ENCODE measurements at places on chromosomes 3 and 15.

DNA sequence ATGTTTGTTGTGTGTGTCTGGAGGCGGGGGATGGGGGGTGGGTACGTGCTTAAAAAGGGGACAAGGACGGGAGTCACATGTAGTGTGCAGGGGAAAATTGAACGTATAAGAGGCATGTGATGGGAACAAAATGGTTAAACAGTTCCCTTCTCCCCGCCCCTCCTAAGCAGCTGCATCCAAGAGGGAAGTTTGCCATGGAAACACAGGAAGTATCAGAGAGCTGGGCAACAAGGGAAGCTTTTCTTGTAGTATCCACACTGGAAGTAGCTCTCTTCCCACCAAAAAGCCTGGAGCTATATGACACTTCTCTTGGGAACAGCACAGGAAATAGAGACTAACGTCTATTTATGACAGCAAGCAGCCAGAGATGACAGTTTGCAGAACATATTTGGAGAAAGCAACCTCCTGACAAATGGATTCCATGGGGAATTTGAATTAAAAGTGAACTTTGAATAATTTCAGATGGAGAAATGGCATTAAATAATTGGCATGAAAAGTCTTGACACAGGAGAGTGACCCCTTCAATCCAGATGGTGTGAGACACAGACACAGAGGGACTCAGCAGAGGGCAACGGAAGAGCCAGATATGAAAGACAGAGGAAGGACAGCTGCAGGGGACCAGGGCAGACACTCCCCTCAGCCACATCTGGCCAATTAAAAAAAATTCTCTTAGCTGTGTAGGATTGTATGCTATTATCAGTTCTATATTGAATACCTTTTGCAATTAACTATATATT is 294.2 kb upstream of the TBL1XR1 start:
- DNase-seq = no peak

GRCh38 chr3:106619-107018 is 89.9 kb upstream of the CHL1 start:
- no peak for DNase-seq

DNA sequence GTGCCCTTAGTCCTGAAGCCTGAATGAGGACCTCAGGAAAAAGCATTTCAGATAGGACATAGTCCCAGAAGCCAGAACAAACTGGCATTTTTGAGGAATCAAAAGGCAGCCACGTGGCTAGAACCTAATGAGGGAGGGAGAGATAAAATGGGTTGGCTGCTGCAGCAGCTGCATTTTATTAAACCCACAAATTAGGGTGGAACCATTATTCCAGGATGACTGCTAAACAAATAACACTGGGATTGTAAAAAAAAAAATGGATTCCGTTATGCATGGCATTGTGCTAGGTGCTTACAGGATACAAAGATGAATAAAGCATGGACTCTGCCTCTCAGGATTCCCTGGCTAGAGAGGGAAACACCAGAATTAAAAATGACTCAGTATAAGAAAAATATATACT is 141.5 kb downstream of the SATB1 start:
- DNase-seq = no peak

- no peak for DNase-seq
These were observed 266.4 kb upstream of the AZI2 start for GRCh38 chr3:28615071-28615470.

- peak; percentile 54 for DNase-seq
These were observed 110.2 kb downstream of the LRTM1 start for GRCh38 chr3:54817628-54818027.

GRCh38 chr15:76363251-76363650 is 26.7 kb downstream of the ISL2 start:
- no peak for DNase-seq

DNA sequence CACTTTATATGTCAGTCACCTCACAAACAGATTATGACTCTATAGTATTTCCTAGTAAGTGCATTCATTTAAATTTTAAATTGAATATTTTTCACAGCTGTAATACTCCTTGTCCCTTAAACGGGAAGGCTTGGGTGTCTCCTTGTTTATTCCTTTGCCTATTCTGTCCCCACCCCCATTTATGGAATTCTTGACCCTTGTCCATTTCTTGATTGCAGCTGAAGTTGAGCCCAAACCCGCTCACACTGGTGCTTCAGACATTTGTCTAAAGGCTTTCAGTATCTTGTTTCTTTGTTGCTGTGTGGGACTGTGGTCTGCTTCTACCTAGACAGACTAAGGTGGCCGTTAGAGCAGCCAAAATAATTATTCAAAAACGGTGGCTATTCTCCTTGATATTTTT is 449.7 kb downstream of the FOXP1 start:
- no peak for DNase-seq

GRCh38 chr3:156688632-156689452 is 14.5 kb downstream of the TIPARP start:
- no peak for DNase-seq

DNA sequence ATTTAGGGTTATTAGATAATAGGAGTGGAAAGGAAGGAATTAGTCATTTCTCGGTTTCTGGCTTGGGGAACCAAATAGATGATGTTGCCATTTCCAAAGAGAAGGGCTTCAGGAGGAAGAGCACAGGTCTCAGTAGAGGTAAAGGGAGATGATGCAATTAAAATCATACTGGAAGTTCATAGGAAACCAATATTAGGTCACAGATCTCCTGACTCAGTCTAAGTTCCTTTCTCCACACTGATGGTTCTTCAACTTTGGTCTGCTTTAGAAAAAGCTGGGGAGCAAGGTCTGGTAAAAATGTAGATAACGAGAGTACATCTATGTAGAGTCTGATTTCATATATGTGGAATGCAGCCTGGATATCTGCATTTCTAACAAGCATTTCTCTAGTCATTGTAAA is 130.9 kb downstream of the POLQ start:
- DNase-seq = no peak

GRCh38 chr15:63188247-63188925 is 1.0 kb upstream of the RAB8B start:
- no peak for DNase-seq

GRCh38 chr3:24154781-24155180 is 209.7 kb downstream of the NR1D2 start:
- DNase-seq = no peak

DNA sequence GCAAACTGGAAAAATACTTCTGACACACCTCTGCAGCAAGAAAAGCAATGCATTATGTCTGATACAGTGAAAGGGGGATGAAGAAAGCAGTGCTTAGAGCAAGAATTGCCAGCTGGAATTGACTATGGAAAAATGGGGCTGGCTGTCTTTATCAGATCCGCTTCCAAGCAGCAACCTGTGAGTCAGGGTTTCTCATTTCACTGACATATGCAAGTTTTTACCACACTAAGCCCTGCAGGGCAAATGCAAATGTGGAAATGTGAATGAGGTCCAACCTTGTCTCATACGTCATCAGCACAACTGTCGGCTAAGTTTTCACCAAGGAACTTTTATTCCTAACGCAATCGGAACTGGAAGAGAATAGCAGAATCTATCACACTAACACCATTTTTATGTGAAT is 172.5 kb upstream of the GADL1 start:
- DNase-seq = peak; percentile 84

- DNase-seq = no peak
These were observed 90.0 kb downstream of the APBA2 start for GRCh38 chr15:28975766-28976179.

GRCh38 chr3:25171118-25171807 is 256.8 kb upstream of the RARB start:
- no peak for DNase-seq

- no peak for DNase-seq
These were observed 114.3 kb upstream of the CACNA2D3 start for GRCh38 chr3:54008099-54008498.

GRCh38 chr3:98612996-98613517 is 19.6 kb upstream of the CPOX start:
- no peak for DNase-seq

- no peak for DNase-seq
These were observed 58.2 kb upstream of the NR2E3 start for GRCh38 chr15:71752128-71752527.

- no peak for DNase-seq
These were observed 208.4 kb upstream of the ADAMTS9 start for GRCh38 chr3:64895991-64896895.

DNA sequence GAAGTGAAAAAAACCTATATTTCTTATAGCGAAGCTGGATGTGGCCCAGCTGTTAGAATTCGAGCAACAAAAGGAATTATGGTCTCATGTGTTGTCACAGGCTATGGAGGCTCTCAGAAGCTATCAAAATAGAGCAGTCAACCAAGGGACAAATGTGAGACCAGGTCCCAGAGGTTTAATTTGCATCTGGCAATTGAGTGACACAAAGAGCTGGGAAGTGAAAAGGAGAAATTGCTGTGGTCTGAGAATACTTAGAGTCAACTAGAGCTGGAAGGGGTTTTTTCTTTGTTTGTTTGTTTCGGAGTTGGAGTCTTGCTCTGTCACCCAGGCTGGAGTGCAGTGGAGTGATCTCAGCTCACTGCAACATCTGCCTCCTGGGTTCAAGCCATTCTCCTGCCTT is 61.3 kb upstream of the SMAD3 start:
- DNase-seq = no peak

DNA sequence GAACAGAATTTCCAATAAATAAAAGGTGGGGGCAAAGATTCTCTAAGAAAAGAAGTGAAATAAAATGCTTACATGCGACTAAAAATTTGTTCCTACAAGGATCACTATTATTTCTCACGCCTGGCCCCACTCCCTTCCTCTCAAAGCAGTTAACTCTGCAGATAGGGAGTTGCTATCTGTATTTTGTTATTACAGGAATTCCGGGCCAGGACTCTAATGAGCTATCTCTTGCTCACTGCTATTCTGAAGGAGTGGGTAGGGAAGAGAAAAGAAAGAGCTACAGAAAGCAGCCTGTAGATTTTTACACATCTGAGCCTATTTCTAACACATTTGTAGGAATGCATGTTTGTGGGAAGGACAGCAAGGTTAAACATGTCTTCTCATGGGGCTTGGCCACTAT is 140.4 kb downstream of the PCCB start:
- DNase-seq = no peak

- DNase-seq = peak; percentile 70
These were observed 104.8 kb upstream of the OSTN start for GRCh38 chr3:191094057-191094845.

GRCh38 chr15:32028921-32029320 is 1.4 kb upstream of the CHRNA7 start:
- no peak for DNase-seq

GRCh38 chr3:2940062-2940461 is 170.1 kb downstream of the IL5RA start:
- no peak for DNase-seq

- no peak for DNase-seq
These were observed 438 bp downstream of the SHOX2 start for GRCh38 chr3:158105710-158106253.

- DNase-seq = peak; percentile 19
These were observed 4.5 kb downstream of the DNAJC13 start for GRCh38 chr3:132421832-132422231.

DNA sequence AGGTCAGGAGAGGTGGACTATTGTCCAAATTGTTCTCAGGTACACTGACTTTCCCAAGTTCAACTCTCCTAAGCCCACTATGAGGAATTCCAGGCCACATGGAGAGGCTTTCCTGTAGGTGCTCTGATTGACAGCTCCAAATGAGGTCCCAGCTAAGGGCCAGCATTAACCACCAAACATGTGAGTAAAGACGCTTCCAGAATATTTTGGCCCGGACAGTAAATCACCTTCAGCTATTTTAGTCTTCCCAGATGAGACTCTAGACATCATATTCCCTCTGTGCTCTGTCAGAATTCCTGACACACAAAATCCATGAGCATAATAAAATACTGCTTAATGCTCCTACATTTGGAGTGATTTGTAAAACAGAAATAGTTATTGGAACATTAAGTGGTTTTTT is 135.5 kb downstream of the TGFBR2 start:
- DNase-seq = no peak

DNA sequence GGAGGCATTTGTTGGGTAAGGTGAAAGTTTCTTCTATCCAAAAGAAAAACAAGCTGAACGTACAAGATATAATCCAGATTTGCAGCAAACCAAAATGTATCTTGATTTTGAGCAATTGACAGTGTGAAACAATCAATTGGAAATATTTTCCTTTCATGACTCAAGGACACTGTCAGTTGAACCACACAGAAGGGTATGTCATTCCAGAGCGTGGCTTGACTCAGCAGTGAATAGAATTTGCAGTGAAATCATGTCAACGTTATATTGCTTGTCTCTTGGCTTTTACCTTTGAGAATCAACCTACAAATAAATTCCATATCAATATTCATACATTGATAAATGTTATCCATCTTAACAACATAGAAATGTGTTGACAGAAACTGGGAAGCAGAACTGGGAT is 78.2 kb downstream of the TM2D3 start:
- no peak for DNase-seq

- peak; percentile 56 for DNase-seq
These were observed 36.5 kb upstream of the ZMAT3 start for GRCh38 chr3:179108086-179108485.

DNA sequence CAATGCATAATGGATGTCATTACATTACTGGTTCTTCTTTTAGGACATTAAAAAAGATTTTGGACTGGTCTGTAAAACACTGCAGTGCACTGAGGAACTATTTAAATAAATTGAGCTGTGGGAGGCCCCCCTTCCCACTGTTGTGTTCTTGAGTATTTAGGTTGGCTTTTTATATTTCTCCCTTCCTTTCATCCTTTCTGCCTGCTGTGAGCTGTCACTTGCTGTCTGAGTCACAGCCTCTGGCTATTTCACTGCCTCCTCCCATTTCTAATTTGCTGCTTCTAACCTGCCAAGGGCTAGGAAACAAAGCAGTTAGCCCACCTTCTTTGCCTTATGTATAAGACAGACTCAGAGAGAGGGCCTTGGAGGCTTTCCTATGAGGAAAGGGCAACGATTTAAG is 89.0 kb upstream of the FNDC3B start:
- no peak for DNase-seq

GRCh38 chr3:119778811-119779210 is 3.1 kb upstream of the NR1I2 start:
- no peak for DNase-seq

GRCh38 chr15:41581110-41581509 is 22.1 kb downstream of the TYRO3 start:
- DNase-seq = no peak

- DNase-seq = no peak
These were observed 160.9 kb downstream of the SLCO3A1 start for GRCh38 chr15:92014281-92015030.

DNA sequence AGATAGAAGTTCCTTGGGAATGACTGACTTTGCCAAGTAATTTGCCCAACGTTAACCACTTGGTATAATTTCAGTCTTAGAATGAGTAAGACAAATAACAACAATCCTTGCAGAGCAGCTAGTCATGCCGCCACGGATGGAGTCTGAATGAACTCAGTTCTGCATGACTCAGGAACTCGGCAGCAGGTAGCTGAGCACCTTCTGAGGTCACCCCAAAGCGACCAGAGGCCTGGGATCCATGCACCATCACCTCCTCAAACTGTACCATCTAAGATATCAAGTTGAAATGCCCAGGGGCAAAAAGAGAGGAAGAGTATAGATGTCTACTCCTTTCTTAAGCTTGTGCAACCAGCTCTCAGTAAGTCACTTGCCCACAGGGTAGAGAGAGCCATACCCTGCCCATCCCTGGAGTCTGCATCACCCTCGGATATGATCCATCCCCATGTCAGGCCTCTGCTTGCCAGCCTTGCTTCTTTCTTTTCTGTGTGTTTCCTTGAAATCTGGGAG is 8.5 kb upstream of the CDCP1 start:
- no peak for DNase-seq

- no peak for DNase-seq
These were observed 195.6 kb upstream of the AZI2 start for GRCh38 chr3:28544236-28544635.

- DNase-seq = no peak
These were observed 26.4 kb downstream of the TOMM70 start for GRCh38 chr3:100374521-100374920.
